ENCODE measurements at places on chromosomes 11 and 22.

GRCh38 chr11:69052343-69053168, 3.8 kb downstream of the TPCN2 start:
- peaks cover 13% of the 10 kb centered on the region for H3K36me3 ChIP-seq
- DNase-seq: no peak
- H3K27me3 ChIP-seq: no peaks in the 10 kb centered on the region
- H3K4me1 ChIP-seq: peaks cover 16% of the 10 kb centered on the region
- no peak overlapping the region for H3K27ac ChIP-seq

DNA sequence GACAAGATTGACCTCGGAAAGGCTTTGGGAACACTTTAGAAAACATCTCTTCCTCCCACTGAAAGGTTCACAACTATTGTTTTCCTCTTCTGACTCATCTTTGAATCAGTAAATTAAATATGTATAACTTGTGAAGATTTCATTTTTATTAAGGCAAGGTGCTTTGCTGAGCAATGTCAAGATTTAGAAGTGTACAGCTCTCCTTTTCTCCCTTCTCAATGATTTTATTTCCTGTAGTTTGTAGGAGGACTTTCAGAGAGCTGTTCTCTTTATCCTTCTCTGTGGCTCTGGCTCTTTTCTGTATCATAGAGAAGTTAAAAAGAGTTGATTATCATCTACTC, 594.2 kb downstream of the METTL15 start:
- DNase-seq: no peak
- H3K27me3 ChIP-seq: no peaks in the 10 kb centered on the region
- no peaks in the 10 kb centered on the region for H3K36me3 ChIP-seq
- H3K4me1 ChIP-seq: no peaks in the 10 kb centered on the region
- no peak overlapping the region for H3K27ac ChIP-seq

- DNase-seq: no peak
- H3K36me3 ChIP-seq: peaks cover 31% of the 10 kb centered on the region
- no peaks in the 10 kb centered on the region for H3K27me3 ChIP-seq
- peaks cover 19% of the 10 kb centered on the region for H3K4me1 ChIP-seq
Measured at GRCh38 chr22:24310969-24311368, 40.3 kb downstream of the SPECC1L start.

DNA sequence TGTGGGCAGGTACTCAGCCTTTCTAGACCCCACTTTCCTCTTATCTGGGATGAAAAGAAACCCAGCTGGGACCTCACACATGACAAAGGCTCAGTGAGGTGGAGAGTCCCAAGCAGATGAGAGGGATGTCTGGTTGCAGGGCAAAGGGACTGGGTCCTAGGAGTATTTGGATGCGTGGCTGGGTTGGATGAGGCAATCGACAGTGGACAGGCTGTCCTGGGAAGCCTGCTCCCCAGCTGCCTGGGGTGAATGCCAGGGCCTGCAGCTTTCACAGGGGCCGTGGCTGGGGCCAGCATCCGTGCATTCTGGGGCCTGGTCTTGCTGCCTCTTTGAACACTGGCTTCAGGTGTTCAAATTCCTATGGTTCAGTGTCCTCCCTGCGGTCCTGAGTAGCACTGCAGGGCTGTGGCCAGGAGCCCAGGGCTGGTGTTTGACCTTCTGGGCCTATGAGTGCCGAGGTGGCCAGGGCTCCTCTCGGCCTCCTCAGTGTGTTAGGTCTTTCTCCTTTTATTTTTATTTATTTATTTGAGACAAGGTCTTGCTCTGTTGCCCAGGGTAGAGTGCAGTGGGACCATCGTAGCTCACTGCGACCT, 65.3 kb downstream of the MCM5 start:
- DNase-seq: no peak
- H3K4me1 ChIP-seq: peaks cover 9% of the 10 kb centered on the region
- H3K4me3 ChIP-seq: no peak overlapping the region
- H3K36me3 ChIP-seq: no peaks in the 10 kb centered on the region
- no peaks in the 10 kb centered on the region for H3K27me3 ChIP-seq
- no peak overlapping the region for H3K27ac ChIP-seq

DNA sequence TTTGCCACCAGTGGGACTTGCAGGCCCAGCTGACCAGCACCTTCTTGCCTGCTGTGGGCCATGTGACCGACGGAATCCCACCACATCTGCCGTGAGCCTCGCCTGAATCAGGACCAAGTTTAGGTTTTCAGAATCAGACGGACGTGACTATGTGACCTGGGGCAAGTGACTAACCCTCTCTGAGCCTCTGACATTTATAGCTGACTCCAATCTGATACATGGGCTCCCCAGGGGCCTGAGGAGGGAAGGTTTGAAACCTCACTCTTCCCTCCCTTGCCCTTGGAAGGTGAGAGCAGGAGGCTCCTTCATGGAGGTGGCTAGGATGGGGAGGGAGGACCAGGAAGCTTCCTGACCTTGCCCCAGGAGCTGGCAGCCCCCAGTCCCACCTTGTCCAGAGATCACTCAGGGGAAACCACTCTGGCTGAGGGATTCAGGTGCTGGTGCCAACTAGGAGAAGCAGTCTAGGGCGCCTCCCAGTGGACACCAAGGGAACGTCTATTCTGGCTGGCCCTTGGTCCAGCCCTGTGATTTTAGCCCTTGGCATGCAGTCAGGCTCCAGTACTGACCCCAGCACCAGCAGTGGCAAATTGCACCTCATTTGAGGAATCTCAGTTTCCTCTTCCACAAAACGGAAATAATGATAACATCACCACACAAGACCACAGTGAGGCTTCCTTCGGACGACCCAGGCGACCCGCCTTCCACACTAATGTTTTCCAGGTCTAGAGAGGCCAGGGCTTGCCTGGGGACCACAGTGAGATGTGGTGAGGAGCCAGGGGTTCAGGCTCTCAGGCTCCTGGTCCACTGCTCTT, 47.2 kb upstream of the SYT7 start:
- H3K27me3 ChIP-seq: no peaks in the 10 kb centered on the region
- no peak overlapping the region for H3K4me3 ChIP-seq
- H3K4me1 ChIP-seq: no peaks in the 10 kb centered on the region
- DNase-seq: peak; percentile 75

DNA sequence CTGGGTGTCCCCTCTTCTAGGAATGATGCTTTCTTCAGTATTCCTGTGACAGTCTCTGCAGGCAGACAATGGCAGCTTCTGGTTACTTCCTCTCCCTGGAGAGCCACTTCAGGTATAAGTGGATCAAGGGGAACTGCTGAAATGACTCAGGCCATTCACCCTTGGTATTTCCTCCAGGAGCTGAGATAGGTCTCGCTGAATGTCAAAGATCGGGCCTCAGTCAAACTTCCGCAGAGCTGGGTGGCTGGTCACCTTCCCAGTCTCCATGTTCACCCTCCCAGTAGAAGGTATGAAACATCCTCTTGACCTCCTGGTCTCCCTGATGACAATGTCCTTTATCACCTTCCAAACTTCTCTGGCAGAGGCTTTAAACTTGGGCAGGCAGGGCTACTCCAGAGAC, 1.8 kb upstream of the ANKK1 start:
- H3K27me3 ChIP-seq: peaks cover 40% of the 10 kb centered on the region
- no peak overlapping the region for H3K4me3 ChIP-seq
- H3K36me3 ChIP-seq: no peaks in the 10 kb centered on the region
- no peaks in the 10 kb centered on the region for H3K4me1 ChIP-seq
- no peak overlapping the region for H3K27ac ChIP-seq
- no peak for DNase-seq

GRCh38 chr11:21511835-21512440, 680.9 kb upstream of the ANO5 start:
- H3K27ac ChIP-seq: no peak overlapping the region
- H3K27me3 ChIP-seq: no peaks in the 10 kb centered on the region
- no peak overlapping the region for H3K4me3 ChIP-seq
- peak; percentile 72 for DNase-seq
- H3K36me3 ChIP-seq: no peaks in the 10 kb centered on the region

- no peaks in the 10 kb centered on the region for H3K4me1 ChIP-seq
- peaks cover 4% of the 10 kb centered on the region for H3K27me3 ChIP-seq
- H3K4me3 ChIP-seq: no peak overlapping the region
- no peaks in the 10 kb centered on the region for H3K36me3 ChIP-seq
- no peak for DNase-seq
Measured at GRCh38 chr22:33112580-33112979, 54.4 kb upstream of the SYN3 start.

GRCh38 chr11:72426103-72426757, 8.1 kb downstream of the CLPB start:
- DNase-seq: no peak
- H3K27ac ChIP-seq: no peak overlapping the region
- peaks cover 7% of the 10 kb centered on the region for H3K4me1 ChIP-seq
- no peak overlapping the region for H3K4me3 ChIP-seq
- H3K27me3 ChIP-seq: no peaks in the 10 kb centered on the region
- peaks cover 30% of the 10 kb centered on the region for H3K36me3 ChIP-seq

DNA sequence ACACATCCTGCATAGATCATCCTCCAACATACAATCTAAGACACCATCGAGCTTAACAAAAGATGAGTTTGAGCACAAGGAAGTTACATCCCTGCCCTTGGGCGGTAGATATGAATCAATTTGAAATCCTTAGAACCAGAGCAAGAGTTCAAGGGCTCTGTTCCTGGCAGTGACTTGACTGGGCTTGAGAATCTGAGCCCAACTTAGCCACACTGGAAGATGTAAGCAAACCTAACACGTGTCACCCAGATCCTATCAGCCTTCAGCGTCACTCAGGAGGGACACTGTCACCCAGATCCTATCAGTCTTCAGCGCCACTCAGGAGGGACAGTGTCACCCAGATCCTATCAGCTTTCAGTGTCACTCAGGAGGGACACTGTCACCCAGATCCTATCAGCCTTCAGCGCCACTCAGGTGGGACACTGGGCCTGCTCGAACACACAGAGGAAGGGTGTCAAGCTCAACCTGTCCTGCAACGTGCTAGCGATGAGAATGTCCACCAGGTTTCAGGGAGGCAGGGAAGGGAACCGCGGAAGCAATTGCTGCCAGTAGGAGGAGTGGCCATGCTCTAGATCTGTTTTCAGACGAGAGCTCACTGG, 32.8 kb upstream of the CTSD start:
- no peak overlapping the region for H3K27ac ChIP-seq
- peaks cover 20% of the 10 kb centered on the region for H3K27me3 ChIP-seq
- H3K4me1 ChIP-seq: no peaks in the 10 kb centered on the region

DNA sequence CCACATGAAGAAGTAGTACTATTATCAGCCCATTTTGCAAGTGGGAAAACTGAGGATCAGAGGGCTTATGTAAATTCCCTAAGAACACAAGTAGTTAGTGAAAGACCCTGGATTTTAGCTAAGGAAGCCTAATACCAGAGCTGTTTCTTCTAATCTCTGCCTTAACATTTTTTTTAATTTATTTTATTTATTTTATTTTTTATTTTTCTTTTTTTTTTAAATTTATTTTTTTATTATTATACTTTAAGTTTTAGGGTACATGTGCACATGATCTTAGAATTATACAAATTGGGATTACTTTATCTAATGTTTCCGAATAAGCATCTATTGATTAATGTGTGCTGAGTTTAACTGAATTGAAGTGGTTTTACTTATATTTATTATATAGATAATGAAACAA, 1015.3 kb downstream of the LRRC4C start:
- H3K4me1 ChIP-seq: no peaks in the 10 kb centered on the region
- H3K27me3 ChIP-seq: no peaks in the 10 kb centered on the region
- no peak overlapping the region for H3K27ac ChIP-seq
- no peak for DNase-seq

GRCh38 chr11:64870893-64871466, 7.4 kb downstream of the EHD1 start:
- peak overlapping the region; percentile 78 for H3K27ac ChIP-seq
- peaks cover 77% of the 10 kb centered on the region for H3K4me1 ChIP-seq
- H3K36me3 ChIP-seq: peaks cover 43% of the 10 kb centered on the region
- H3K27me3 ChIP-seq: no peaks in the 10 kb centered on the region
- H3K4me3 ChIP-seq: peak overlapping the region; percentile 10

DNA sequence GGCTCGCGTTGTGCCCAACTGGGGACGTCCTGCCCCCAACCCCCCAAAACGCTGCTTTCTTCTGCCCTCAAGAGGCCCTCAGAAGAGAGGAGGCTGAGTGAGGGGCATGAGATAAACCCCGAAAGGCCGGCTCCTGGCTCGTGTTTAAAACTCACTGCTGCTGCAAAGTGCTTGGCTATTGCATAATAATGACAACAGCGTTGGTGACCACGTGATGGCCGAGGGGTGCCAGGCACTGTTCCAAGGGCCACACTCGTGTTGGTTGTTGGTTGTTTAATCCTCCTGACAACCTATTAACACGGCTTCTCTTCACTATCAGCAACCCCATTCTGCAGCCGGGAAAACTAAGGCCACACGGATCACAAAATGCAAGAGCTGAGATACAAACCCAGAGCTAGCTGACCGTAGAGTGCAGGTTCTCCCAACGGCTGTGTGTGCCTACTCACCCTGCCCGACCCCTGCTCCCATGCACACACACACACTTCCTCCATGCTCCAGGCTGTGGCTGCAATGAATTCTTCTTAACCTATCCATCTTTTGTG, 51.0 kb downstream of the ANO1 start:
- H3K36me3 ChIP-seq: no peaks in the 10 kb centered on the region
- H3K4me1 ChIP-seq: no peaks in the 10 kb centered on the region
- no peak overlapping the region for H3K4me3 ChIP-seq
- H3K27ac ChIP-seq: no peak overlapping the region

DNA sequence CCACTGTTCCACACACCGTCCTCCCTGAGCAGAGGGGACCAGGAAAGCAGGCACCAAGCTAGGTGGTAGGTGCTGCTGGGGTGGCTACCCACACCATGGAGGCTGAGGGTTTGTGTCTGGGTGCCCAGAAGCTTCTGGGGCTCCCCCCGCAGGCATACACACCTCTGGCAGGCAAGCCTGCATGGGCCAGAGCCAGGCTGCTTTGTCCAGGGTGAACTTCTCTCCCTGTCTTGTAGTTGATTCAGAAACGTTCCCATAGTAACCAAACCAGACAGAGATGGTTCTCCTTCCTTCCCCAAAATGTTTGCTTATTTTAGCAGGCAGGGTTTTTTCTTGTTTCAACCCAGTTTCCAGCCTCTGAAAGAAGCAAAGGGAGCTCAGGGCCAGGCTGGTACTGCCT, 40.9 kb upstream of the SUSD2 start:
- peak overlapping the region; percentile 58 for H3K27ac ChIP-seq
- H3K4me3 ChIP-seq: no peak overlapping the region
- H3K4me1 ChIP-seq: peaks cover 48% of the 10 kb centered on the region
- no peaks in the 10 kb centered on the region for H3K27me3 ChIP-seq

DNA sequence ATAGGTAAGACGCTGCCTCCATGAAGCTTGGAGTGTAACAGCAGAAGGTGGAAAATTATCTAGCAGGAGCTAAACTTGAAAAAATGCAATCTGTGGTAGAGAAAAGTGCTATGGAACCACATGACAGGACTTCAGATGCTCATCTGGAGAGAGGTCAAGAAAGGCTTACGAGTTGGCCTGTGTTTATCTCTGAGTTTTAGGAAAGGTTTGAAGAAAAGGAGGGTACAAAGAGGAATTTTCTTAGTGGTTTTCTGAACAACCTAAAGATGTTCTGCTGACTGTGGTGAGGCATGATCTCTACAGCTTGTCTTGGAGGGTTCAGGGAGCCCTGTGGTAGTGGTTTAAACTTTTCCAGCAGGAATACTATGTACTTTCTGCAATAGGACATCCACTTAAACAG, 8.2 kb downstream of the FJX1 start:
- no peak overlapping the region for H3K27ac ChIP-seq
- no peak overlapping the region for H3K4me3 ChIP-seq
